ENCODE measurements at places on chromosomes 11 and 22.

DNA sequence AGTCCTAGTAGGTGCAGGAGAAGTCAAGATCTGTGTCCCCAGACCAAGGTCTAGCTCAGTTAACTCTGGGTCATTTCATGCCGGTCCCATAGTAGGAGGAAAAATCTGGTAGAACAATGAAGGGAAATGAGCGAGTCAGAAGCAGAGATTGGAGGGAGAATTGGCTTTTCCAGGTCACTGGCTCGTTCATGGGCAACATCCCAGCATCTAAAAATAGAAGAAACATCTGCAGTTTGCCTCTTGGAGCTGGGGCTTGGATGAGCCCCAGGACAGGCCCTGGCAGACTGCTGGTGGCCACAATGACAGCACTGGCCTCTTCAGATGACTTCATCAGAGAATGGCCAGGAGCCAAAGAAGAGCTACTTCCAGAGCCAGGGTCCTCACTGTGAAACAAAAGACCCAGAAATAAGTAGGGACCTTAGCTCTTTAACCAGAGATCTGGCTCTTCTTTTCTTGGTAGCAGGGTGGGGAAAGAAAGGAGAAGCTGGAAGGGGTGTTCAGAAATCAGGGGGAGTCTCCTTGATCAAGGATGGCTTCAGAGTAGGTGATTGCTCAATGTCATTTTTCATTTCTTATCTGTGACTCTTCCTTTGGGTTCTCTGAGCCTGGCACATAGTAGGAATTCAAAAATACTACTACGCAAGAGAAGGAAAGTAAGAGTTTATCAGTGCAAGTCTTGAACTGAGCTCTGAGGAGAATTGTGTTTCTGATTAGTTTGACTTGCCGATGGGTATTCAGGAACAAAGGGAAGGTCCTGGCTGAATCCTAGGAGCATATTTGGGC lies 102.6 kb downstream of the TMPRSS5 start:
- DNase-seq, result no peak

DNA sequence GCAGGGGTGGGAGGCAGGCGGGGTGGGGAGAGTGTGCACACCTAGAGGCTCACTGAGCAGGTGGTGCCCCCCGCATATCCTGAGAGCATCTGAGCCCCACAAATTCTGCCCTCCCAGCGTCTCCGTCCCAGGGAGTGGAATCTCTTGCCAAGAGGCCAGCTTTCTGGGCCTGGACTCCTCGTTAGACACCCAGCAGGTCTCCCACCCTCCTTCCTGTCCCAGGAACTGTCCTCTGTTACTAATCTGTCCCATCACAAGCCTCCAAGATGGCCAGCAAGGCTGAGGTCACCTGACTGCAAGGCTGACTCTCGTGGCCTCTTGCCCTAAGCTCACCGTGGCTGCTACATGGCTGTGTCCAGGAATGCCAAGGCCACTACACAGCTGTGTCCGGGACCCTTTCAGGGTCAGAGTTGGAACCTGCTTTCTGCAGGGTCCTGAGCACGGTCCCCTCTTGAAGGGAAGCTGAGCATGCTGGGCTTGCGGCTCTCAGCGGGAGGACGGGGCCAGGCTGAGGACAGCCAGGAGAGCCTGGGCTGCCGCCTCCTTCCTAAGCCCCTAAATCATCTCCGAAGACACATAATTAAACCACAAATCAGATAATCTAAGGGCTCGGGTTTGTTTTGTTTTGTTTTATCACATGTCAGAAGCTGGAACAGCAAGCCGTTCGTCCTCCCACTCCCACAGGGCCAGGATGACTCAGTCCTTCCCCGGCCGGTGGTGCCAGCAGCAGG lies 1327.3 kb downstream of the TBC1D22A start:
- DNase-seq, result no peak

- DNase-seq, result no peak
Measured at GRCh38 chr11:114168691-114169090, 109.2 kb downstream of the ZBTB16 start.

DNA sequence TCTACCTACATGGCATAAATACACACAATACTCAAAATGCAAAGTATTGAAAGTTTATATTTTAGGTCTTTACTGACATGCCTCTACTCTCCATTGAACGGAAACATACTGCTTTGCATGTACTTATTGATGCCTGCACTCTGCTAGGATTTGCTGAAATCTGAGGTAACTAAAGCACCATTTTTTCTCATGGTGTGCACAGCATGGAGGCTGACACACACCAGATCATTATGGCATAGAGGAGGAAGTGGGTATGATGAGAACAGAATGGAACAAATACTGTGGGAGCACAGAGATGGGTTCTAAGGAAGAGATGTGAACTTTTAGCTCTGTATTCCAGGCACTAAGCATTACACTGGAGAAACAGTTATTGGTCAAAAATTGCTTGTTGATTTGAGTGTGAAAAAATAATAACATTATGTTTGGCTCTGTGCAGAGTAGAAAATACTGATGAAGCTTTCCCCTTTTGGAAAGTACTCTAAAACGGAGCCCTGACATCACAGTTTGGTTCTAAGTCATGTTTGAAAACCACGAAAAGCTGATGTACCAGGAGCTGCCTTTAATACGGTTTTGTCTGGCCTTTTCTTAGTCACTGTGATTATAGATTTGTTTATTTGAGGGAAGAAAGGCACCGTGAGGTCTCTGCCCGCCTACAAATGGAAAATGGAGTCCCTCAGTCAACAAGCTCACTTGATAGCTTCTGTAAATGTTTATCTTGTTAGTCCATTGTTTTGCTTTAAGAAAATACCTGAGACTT lies 5.6 kb downstream of the OR52R1 start:
- DNase-seq, result no peak

Measured in activated CD4-positive, CD25-positive, alpha-beta regulatory T cell (primary cell).